ENCODE measurements at places on chromosomes 2 and 18.

GRCh38 chr2:213066443-213066743, 85.0 kb downstream of the IKZF2 start:
- DNase-seq = no peak
- H3K27ac ChIP-seq = peak overlapping the region; percentile 46
- H3K36me3 ChIP-seq = no peaks in the 10 kb centered on the region
- H3K4me1 ChIP-seq = no peaks in the 10 kb centered on the region
- peak overlapping the region; percentile 11 for H3K4me3 ChIP-seq

GRCh38 chr18:26971409-26971808, 105.9 kb upstream of the AQP4 start:
- DNase-seq = no peak
- H3K27ac ChIP-seq = no peak overlapping the region
- no peaks in the 10 kb centered on the region for H3K4me1 ChIP-seq

GRCh38 chr2:58427572-58428095, 186.5 kb upstream of the FANCL start:
- no peak for DNase-seq
- no peaks in the 10 kb centered on the region for H3K4me1 ChIP-seq
- H3K4me3 ChIP-seq = peak overlapping the region; percentile 22
- H3K27me3 ChIP-seq = no peaks in the 10 kb centered on the region
- H3K36me3 ChIP-seq = no peaks in the 10 kb centered on the region
- H3K27ac ChIP-seq = peak overlapping the region; percentile 26

DNA sequence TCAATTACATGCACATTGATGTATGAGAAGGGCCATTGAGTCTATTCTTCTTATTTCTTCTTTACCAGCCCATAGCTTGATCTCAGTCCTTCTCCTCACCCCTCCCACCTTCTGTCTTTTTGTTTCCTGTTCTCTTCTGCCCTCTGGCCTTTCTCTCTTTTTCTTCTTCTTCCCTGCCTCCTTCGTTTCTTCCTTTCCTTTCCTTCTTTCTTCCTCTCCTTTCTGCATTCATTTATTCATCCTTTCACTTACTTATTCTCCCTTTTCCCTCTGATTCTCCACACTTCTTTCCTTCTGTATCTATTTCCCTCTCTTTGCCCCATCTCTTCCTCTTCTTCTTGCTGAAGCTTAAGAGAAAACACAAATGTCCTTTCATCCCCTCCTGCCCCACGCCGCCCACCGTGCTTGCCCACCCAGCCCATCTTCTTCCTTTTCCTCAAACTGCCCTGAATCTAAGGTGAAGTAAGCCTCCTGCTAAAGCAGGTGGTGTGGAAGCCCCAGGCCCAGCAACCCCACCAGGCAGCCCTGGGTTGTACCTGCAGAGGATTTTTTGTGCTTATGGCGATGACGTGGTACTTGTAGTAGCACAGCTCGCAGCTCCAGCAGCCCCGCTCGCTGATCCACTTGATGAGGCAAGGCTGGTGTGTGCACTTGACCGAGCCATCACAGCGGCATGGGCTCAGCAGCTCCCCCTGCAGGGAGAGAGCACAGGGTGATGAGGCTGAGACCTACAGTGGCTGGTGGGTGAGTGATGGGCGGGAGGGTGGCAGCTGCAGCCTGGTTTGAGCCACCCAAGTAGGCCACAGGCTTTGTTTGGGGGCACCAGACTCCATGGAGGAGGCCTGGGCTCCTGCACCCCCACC, 89.0 kb downstream of the MARCHF4 start:
- no peaks in the 10 kb centered on the region for H3K36me3 ChIP-seq
- no peak overlapping the region for H3K27ac ChIP-seq
- DNase-seq = no peak
- no peaks in the 10 kb centered on the region for H3K4me1 ChIP-seq
- no peaks in the 10 kb centered on the region for H3K27me3 ChIP-seq

DNA sequence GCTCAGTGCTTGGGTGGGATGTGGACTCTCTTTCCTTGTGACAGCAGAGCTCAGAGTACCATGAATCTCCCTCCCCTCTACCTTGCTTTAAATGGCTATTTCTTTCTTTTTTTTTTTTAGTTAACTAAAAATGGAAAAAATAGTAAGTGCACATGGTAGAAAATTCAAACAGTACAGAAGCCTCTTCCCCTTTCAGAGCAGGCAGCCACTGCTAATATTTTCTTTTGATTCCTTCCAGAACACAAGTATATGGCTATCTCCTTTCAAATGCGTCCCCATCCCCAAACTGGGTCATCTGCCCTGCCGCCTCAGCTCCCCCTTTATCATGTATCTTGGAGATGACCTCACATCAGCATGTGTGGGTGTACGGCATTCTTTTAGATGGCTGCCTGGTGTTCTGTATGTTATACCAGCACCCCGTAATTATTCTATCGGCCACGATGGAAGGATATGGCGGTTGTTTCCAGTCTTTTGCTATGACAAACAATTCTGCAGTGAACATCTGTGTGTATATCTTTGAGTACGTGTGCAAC, 70.5 kb upstream of the DLX2 start:
- H3K27me3 ChIP-seq = no peaks in the 10 kb centered on the region
- H3K27ac ChIP-seq = no peak overlapping the region
- peak overlapping the region; percentile 55 for H3K4me3 ChIP-seq
- no peaks in the 10 kb centered on the region for H3K4me1 ChIP-seq

GRCh38 chr18:7021994-7022840, 95.4 kb downstream of the LAMA1 start:
- no peaks in the 10 kb centered on the region for H3K27me3 ChIP-seq
- no peaks in the 10 kb centered on the region for H3K4me1 ChIP-seq
- H3K4me3 ChIP-seq = no peak overlapping the region
- no peak overlapping the region for H3K27ac ChIP-seq
- DNase-seq = no peak
- H3K36me3 ChIP-seq = no peaks in the 10 kb centered on the region

DNA sequence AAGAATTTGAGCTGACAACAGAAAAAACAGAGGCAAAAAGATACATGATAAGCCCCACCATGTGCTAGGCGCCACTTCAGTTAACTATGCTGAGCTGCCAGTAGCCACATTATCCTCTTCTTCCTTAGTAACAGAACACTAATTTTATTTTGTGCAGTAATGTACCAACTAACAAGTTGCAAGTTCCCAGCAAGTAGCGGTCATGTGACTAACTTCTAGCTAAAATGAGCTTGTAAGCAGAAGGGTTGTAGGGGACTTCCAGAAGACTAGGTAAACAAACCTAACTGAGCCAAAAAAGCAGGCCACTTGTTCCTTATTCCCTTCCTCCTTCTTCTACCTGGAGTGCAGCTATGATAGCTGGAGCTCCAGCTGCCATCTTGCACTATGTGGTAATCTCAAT, 75.5 kb downstream of the DTNB start:
- no peak overlapping the region for H3K4me3 ChIP-seq
- no peaks in the 10 kb centered on the region for H3K36me3 ChIP-seq
- no peak for DNase-seq
- no peak overlapping the region for H3K27ac ChIP-seq

DNA sequence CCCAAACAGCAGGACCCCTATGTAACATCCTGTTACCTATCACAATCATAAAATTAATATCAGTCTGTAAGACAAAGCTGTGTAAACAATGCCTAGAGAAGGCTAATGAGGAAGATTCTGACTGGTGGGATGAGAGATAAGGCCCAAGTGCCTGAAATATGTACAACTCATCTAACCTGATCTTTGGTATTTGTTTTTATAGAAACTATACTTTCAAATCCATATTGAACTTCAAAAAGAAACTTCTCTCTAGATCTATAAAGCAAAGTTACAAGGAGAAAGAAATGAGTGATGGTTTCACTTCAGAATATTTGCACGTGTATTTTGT, 36.1 kb upstream of the ITGA4 start:
- no peak overlapping the region for H3K27ac ChIP-seq
- no peak for DNase-seq
- no peaks in the 10 kb centered on the region for H3K27me3 ChIP-seq
- H3K4me3 ChIP-seq = no peak overlapping the region

DNA sequence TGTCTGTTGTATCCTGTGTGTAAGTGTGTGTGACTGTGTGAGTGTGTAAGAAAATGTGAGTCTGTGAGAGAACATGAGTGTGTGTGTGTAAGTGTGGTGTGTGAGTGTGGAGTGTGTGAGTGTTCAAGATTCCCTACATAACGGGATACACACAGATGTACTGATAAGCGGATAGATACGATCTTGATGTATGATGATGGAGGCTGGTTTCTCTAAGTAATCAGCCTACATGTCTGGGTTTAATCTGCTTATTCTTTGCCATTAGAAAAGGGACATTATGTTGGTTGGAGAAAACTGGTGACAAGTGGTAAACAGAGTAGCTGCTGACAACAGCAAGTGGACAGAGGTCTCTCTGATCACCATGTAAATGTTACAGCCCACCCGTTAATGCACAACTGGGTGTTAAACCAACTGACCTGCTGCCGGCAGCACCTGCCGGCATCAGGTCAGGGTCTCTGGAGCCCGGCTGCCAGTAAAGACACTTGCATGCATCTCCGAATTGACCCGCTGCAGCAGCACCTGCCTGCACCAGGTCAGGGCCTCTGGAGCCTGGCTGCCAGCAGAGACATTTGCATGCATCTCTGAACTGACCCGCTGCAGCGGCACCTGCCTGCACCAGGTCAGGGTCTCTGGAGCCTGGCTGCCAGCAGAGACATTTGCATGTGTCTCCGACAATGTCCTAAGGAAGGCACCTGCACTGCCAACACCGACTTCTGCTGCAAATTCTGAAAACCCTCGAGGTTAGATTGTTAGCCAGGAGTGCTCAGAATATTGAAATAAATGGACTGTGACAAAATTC, 87.5 kb downstream of the MBP start:
- H3K27ac ChIP-seq = no peak overlapping the region
- no peaks in the 10 kb centered on the region for H3K4me1 ChIP-seq
- no peak for DNase-seq
- no peak overlapping the region for H3K4me3 ChIP-seq
- H3K27me3 ChIP-seq = no peaks in the 10 kb centered on the region

DNA sequence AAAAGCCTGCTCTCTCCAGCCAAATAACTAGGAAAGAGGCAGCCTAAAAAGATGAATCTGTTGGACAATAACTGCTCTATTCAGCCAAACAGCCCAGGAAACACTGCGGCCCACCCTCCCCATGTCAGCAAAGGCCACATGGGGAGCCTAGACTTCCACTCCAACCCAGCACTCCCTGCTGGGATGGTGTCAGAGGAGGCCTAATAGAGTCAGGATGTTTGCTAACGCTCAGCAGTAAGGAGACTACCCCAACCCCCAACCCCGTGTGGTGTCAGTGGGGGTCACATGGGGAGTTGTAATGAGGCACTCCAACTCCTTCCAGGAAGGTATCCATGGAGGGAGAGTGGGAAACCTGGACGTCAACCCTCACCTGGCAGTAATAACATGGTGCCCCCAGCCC, 41.6 kb downstream of the ZBTB7C start:
- no peak overlapping the region for H3K4me3 ChIP-seq
- H3K27ac ChIP-seq = no peak overlapping the region
- no peaks in the 10 kb centered on the region for H3K36me3 ChIP-seq
- H3K4me1 ChIP-seq = no peaks in the 10 kb centered on the region
- no peaks in the 10 kb centered on the region for H3K27me3 ChIP-seq

DNA sequence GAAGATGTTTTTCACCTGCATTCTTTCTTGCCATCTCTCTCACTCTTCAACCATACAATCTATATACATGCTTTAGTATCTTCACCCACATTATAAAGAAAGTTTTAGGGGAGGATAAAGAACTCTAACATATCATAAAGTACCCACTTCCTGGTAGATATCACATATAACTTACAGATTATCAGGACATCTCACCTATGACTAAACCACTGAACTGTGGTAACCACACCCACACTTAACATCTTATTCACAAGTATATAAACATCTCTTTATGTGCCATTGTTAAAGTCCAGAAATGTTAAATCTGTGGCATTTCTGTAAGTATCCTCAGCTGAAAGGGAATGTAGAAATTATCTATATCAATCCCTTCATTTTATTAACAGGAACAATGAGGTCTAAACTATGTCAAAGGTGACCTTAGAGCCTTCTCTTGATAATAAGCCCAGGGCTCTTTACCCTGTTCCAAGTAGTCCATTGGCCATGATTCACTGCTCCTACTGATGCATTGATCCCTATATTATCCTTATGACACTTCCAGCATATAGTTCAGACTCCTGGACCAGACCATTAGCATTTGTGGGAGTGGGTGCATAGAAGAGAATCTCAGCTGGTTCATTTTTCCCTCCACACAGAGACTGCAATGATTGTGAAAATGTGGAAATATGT, 182.4 kb downstream of the SUCLG1 start:
- no peak overlapping the region for H3K4me3 ChIP-seq
- DNase-seq = no peak
- H3K36me3 ChIP-seq = no peaks in the 10 kb centered on the region
- no peaks in the 10 kb centered on the region for H3K4me1 ChIP-seq
- no peak overlapping the region for H3K27ac ChIP-seq
- H3K27me3 ChIP-seq = no peaks in the 10 kb centered on the region

GRCh38 chr2:53417385-53417784, 350.2 kb upstream of the CHAC2 start:
- H3K27me3 ChIP-seq = no peaks in the 10 kb centered on the region
- no peak overlapping the region for H3K4me3 ChIP-seq
- H3K4me1 ChIP-seq = no peaks in the 10 kb centered on the region
- H3K27ac ChIP-seq = no peak overlapping the region

DNA sequence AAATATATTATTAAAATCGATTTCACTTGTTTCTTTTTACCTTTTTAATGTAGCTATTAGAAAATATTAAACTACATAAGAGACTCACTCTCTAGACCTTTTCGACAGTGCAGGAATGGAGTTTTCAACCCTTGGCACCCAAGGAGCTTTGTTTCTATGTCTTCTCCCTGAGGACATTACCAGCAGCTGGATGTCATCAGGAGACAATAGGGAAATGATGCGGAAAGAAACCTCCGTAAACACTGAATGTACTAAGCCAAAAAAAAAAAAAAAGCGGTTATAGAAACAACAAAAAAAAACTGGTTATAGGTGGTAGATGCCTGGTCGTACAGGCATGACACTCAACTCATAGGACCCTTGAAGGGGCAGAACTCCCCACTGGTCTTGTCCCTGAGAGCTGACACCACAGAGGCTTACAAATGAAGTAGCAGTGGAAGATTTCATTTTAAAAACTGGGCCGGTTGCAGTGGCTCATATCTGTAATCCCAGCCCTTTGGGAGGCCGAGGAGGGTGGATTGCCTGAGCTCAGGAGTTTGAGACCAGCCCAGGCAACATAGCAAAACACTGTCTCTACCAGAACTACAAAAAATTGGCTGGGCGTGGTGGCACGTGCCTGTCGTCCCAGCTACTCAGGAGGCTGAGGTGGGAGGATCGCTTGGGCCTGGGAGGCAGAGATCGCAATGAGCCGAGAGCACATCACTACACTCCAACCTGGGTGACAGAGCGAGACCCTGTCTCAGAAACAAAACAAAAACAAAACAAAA, 23.8 kb downstream of the THAP4 start:
- H3K4me1 ChIP-seq = peaks cover 6% of the 10 kb centered on the region
- no peaks in the 10 kb centered on the region for H3K36me3 ChIP-seq
- DNase-seq = no peak
- H3K27ac ChIP-seq = peak overlapping the region; percentile 64
- no peak overlapping the region for H3K4me3 ChIP-seq
- no peaks in the 10 kb centered on the region for H3K27me3 ChIP-seq

DNA sequence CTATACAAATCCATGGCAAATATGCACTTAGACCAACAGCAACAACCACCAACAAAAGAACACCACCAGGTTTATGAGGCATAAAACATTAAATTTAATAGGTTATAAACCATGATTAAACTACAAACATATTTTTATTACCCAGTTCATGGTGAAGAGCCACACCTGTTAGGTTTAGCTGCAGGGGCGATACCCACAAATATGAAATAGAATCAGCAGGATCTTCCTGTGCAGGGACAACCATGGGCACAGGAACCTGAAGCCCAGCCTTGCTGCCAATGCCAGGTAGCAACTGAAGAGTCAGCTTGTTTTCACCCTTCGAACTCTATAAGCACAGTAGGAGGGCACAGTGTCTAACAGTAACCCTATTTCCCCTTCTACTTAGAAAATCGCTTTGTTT, 675.0 kb downstream of the SATB2 start:
- H3K27me3 ChIP-seq = no peaks in the 10 kb centered on the region
- DNase-seq = no peak
- H3K4me3 ChIP-seq = no peak overlapping the region

All from breast epithelium (tissue), 4 donors.